ENCODE measurements at places on chromosomes 6 and 20.

DNA sequence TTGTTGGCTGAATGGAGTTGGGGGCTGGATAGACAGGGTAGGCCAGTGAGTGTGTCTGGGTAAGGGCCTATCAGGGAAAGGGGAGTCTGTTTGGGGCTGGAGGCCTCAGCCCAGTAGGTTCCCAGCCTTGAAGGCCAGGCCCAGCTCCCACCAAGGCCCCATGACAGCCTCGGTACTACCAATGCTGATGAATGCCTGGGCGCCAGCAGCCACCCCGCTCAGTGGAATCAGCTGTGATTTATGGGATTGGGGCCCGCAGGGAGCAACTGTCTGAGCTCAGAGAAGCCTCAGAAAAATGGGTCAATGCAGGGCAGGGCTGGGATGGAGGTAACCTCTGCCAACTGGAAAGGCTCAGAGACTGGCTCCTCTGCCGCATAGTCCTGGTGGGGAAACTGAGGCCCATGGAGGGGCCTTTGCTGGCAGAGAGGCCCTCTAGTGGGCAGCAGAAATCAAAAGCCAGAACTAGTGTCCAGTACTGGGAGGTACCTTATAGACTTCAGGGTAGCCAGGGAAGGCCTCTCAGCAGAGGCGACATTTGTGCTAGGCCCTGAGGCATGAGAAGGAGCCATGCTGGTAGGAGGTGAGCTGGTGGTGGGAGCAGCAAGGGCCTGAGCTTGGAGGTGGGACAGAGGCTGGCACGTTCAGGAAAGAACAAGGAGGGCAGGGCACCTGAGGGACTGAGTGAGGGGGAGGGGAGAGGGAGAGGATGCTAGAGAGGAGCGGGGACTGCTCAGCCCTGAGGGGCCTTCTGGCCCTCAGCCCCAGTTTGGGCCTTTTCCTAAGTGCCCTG is 36.4 kb downstream of the DLGAP4 start:
- DNase-seq, result no peak

DNA sequence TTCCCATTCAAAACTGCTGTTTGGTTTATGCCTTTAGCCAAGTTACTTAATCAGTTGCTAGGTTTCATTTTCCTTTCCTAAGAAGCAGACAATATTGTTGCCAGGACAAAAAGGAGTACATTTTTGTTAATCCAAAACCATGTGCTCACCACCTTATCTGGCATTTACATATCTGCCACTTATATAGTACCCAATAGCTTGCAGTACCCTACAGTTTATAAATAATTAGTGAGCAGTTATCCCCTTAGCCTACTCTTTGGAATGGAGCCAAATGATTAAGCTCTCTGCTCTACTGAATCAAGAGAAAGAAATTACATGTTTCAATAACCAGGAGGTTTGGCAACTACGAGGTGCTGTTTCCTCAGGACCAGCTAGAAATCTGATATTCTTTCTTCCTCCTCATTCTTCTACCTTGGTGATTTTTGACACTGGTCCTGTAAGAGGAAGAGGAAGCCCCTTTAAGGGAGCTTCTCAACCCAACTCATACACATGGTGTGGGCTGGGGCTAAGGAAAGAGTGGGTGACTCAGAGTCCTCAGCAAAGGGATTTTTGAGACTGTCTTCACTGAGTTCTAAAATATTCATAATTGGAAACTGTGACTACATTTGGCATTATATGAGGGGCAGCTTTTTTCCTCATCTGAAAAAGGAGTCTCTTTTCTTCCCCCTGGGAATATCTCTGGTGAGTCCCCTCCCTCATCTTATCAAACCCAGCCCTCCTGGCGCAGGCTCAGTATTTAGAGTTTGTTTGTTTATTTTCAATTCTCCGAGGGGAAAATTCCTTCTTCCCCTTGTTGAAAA is 1.5 kb downstream of the ZNFX1 start:
- no peak for DNase-seq

DNA sequence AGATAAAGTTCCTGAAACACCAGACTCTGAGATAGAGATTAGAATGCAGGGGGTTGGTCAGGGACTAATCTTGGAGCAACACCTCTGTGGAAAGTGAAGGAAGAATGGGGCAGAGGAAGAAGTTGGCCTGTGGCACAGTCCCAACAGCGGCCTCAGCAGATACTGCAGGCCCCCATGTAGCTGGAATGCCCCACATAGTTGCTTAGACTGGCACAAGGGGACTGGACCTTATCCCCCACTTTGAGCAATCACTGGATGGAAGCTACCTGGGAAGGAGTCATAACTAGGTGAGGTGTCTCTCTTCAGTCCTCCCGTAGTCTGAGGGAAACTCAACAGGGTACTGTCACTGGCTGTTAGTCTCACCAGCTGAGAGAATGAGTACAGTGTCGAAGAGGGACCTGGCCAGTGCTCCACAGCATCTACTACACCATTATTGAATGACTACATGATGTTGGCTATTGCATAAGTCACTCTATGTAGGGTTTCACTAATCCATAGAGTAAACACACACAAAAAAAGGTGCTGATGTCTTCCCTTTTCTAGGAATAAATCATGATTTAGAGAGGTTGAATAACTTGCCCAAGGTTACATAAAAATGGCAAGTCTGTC is 47.5 kb downstream of the ADGRG6 start:
- no peak for DNase-seq

- no peak for DNase-seq
Measured at GRCh38 chr20:37108676-37109075, 12.9 kb upstream of the RBL1 start.

DNA sequence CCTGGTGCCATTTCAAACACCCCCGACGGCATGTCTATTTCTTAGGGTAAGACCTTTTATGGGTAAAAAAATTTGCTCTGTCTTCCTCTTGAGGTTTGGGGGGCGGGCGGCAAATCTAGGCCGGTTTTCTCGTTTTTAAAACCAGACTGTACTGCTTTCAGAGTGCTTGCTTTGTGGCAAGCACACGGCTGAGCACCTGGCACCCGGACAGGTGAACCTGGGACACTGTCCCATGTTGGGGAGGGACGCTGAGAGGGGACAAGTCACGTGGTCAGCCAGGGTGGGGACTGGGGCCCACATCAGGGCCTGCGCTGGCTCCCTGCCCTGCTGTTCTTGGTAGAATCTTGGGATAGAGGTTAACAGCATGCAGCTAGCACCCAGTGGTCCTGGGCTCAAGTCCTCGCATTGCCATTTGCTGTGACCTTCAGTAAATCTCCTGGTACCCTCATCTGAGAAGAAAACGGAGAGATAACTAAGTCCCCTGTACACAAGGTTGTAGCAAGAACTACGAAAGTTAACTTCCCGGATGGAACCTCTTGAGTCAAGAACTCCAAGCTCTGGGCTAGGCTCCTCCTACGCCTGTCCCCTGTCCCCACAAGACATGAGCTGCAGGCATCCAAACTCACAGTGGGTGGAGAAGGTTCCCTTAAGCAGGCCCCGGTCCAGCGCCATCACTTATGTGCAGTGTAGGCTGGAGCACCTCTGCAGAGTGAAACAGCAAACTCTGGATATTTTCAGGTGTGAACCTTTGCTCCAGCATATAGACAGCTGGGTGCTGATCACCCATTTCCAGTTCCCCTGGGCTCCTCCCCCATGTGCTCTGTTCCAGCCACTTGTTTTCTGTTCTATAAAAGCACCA is 41.7 kb downstream of the PMEPA1 start:
- no peak for DNase-seq

DNA sequence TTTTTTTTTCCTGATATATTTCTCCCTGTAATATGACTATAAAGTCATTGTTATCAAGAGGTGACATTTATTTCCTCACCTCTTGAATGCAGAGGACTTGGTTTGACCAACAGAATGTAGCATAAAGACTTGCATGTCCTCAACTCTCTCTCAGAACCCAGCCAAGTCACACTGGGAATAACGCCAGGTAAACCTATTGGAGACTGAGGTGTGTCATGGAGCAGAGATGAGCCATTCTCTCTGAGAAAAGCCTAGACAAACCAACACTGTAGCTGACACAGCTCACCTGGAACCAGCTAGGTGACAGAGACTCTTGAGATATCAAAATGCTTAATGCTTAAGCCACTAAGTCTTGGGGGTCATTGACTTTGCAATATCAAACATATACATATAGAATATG is 533.6 kb downstream of the HAO1 start:
- DNase-seq, result no peak

GRCh38 chr20:41004531-41005360 is 23.9 kb upstream of the TOP1 start:
- no peak for DNase-seq

DNA sequence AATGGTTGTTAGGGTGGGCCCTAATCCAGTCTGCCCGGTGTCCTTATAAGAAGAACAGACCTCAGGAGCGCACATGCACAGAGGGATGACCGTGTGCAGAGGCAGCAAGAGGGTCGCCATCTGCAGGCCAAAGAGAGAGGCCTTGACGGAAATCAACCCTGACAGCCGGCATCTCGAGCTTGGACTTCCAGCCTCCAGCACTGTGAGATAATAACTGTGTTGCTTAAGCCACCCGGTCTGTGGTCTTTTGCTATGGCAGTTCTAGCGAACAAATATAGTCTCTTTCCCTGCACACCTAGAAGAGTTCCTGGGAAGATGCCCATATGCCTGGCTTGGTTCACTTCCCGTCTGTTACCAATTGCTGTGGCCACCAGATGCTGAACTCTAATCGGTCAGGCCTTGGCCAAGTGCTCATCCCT is 35.3 kb upstream of the PTGIS start:
- DNase-seq, result no peak

GRCh38 chr6:158253248-158253647 is 59.0 kb upstream of the TULP4 start:
- no peak for DNase-seq

GRCh38 chr20:4932061-4932460 is 69.2 kb downstream of the SLC23A2 start:
- no peak for DNase-seq

DNA sequence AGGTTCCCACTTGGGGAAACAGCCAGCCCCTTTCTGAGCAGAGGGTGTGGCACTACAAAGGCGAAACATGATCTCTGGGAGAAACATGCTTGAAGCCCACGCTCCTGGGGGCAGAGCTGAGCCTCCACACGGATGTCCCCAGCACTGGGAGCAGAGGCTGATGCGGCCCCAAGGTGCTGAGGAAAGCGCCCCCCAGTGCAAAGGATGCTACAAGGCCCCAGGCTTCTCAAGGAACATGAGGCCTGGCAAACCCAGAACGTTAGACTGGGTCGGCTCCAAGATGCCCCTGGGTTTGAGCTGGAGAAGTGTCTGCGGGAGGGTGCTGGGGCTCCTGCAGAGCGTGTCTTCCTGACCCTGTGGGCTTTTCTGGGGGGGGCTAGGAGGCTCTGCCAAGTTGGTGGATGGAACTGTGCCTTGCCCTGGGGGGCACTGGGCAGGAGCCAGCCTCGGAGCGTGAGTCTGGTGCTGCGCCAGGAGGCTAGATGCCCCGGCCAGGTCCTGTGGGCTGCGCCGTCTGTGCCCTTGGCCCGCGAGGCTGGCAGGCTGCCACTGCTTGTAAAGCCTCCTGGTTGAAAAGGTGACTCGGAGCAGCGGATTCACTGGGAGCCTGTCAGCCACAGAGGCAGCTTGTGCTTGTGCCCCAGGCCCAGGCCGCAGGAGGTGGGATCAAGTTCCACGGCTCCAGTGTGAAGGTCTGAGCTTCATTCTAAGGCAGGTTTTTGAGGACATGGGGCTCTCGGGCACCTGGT is 8.1 kb downstream of the SYNJ2 start:
- DNase-seq, result peak; percentile 90

GRCh38 chr6:7902221-7902620 is 8.4 kb downstream of the TXNDC5 start:
- DNase-seq, result no peak

DNA sequence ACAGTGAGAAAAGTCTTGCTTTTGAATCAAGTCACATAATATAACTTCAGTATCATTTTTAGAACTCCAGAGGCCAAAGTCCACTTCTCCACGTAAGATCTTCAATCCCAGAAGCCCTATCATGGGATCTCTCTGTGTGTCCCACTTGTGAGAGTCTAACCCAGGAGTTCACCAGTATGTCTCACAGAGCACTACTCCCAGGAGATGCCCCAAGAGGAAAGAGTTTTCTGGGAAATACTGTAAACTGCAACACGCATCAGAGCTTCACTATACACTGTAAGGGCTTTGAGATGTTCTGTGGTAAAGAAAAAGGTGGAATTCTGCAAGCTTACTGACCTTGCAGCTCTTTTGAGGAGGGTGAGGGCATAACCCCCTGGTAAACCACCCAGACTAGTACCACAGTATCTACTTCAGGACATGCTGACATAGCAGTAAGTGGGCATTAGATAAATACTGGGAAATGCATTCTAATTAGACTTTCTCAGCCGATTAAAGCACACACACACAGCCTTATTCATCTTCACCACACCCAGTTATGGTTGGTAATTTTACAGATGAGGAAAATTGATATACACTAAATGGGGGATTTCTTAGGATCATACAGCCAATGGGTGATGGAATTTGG is 12.3 kb downstream of the DCBLD1 start:
- DNase-seq, result no peak

DNA sequence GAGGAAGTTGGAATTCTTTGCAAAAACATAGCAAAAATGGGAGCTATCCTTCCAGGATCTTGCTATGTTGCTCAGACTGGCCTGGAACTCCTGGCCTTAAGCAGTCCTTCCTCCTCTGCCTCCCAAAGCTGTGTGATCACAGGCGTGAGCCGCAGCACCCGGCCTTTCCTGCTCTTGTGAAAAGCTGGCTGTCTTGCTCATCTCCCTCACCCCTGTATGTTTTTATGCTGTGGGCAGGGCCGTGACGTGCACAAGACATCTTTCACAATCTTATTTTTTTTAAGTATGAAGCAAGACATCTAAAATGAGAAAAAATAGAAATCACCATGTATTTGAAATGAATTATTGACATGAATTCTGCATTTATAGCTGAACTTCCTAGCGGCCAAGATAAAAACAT is 110.4 kb downstream of the SAMD5 start:
- DNase-seq, result no peak

DNA sequence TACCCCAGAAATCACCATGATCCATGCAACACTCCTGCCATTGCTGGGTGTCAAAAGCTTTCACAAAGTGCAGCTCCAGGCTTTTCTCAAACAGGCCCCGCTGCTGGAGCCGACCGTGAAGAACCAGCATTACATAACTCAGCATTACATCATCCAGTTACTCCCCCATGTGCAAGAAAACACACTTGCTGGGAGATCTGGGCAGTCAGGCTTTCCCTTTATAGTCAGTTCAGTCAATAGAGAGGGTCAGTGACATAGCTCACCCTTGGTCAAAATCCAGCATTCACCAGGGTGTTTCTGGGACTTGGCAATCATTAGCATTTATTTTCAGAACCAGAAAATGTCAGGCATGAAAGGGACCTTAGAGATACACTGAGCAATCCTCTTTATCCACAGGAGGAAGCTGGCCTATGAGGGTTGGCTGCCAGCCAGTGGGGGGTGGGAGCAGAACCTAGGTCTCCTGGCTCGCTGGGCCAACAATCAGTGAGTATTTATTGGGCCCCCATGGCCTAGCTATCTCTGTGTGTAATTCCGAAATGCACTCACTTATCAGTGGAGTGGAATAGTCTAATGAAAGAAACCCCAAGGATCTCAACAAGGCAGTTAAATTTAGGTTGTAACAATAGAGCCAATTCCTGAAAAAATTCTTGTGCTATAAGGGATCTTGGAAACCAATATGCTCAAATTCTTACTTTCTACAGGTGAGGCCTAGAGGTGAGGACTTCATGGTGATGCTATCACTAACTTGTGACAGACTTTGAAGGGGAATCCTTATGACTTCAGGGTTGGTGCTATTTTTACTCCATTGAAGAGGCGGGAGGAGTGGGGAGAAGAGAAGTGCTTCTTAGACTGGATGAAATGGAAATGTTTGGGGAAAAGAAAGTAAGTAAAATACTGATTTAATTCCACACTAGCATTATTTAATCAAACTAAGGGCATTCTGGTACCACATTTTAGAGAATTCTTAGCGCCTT is 54.6 kb downstream of the LYRM4 start:
- no peak for DNase-seq

- no peak for DNase-seq
Measured at GRCh38 chr6:15839969-15840541, 177.2 kb upstream of the DTNBP1 start.

- DNase-seq, result no peak
Measured at GRCh38 chr6:28657769-28658465, 132.2 kb downstream of the GPX5 start.
